ENCODE measurements at places on chromosomes 7 and 10.
A peak's percentile ranks its signal among the peaks of the same experiment; 100 is the strongest.

DNA sequence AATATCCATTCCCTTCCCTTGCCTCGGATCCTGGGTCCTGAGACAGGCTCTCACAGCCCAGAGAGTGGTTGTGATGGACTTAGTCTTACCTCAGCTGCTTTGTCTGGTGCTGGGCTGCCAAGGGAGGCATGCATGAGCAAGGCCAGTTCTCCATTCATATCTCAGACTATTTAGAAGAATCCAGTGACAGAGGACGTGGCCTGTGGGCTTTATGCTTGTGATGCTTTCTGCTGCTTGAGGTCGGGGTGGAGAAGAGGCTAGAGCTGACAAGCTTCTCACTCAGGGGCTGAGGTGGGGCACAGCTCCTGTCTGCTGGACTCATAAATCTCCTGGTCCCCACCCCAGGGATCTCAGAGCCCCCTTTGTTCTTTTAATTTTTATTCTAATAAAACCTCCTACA, 66.8 kb downstream of the DNAJC12 start:
- no peak for DNase-seq

- peak; percentile 26 for DNase-seq
Observed at GRCh38 chr7:23232966-23233365, 13.6 kb upstream of the GPNMB start.

GRCh38 chr7:101671371-101672356, 42.6 kb upstream of the MYL10 start:
- no peak for DNase-seq

GRCh38 chr10:6493521-6494441, 86.3 kb downstream of the PRKCQ start:
- no peak for DNase-seq
